ENCODE measurements at places on chromosomes 1 and 21.

- DNase-seq, result peak; percentile 69
Measured at GRCh38 chr1:34164771-34165391, at the start of gene CSMD2. TSS of gene CSMD2 (minus strand) at chr1:34165230. CDS start at chr1:34165097, 133 bp downstream.

- no peak for DNase-seq
Measured at GRCh38 chr1:41175546-41175945, 66.6 kb downstream of the SCMH1 start.

GRCh38 chr1:203589171-203589570, 37.5 kb upstream of the ATP2B4 start:
- DNase-seq, result no peak

GRCh38 chr1:154272999-154273563, 652 bp downstream of the HAX1 start:
- no peak for DNase-seq

DNA sequence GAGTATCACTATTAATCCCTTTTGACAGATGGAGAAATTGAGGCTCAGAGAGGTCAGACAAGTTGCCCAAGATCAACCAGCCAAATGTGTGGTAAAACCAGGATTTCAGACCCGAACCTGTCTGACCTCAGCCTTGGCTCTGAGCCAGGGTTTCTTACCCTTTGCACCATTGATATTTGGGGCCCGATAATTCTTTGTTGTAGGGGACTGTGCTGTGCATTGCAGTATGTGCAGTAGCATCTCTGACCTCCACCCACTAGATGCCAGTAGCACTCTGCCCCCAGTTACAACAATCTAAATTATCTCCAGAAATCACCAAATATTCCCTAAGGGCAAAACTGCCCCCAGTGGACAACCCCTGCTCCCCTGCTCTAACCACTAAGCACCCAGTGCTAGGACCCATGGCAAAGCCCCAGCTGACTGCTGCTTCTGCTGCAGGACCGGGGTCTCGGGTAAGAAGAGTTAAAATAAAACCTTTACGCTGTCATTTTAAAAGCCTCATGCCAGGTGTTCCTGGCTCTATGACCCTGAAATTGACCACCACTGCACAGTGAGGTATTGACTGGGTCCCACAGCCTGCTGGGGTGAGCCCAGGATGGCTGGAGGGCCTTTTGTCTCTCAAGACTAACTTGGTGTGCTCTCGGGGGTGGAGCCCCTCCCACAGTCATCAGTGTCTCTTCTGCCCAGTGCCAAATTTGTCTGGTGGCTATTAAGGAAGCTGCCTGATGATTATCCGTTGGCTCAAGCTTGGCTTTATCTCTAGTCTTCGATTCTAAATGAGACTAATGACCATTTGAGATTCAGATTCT, 5.6 kb upstream of the MAN1C1 start:
- DNase-seq, result no peak

- DNase-seq, result no peak
Measured at GRCh38 chr1:29392036-29392435, 155.7 kb downstream of the PTPRU start.

DNA sequence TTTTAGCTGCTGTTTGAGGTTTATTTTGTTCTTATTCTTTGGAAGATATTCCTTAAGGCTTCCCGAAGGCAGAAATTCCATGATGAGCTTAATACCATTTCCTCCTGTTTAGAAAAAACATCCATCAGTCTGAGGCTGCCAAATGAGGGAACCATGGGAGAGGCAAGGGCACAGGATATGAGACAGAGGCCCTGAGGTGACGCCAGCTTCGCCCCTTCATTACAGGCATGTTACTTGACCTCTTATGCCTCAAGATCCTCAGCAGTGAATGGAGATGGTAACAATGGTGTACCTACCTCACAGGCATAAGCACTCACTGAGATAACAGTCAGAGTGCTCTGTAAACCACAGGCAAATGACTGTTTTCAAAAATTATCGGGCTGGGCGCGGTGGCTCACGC, 93.6 kb downstream of the RAVER2 start:
- DNase-seq, result no peak

DNA sequence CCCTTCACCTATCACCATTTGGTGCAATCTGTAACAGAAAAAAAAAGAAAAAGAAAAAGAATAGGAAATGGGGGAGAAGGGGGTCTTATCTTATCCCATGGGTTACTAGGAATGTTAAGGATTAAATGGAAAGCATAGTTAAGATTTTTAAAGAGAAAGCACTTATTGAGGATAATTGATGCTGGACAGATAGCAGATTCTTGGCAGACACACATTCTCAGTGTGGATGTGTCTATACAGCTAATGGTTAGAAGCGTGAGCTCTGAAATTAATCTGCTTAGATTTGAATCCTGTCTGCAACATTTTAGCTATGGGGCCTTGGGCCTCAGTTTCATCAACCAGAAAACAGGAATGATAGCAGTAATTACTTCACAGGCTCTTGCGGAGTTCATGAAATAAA, 67.1 kb downstream of the SSBP3 start:
- no peak for DNase-seq

- DNase-seq, result no peak
Measured at GRCh38 chr1:236471653-236472052, 52.1 kb upstream of the LGALS8 start.

DNA sequence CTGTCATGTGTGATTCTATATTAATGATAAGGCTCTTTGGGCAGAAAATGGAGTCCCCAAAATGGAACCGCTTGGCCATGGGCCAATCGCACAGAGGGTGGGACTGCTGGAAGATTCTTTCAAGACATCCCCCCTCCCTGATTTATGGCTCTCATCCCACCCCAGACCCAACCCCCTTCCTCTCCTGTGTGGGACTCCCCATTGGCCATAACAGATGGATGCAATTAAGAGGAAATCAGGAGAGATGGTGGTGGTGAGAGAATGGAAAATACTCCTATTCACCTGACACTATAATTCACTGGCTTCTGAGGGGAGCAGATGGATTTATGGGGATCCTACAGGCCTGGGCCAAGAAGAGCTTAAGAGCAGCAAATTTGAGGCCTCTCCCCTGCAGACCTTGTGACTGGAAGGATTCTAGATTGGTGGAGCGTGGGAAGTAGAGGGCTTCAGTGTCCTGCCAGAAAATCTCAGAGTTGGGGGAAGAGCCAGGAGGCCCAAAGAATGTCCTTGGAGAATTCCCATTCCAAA, 1.7 kb downstream of the IGFN1 start:
- no peak for DNase-seq

Data from sciatic nerve (tissue), 2 donors.